ENCODE measurements at places on chromosomes 1 and 21.

GRCh38 chr1:203682473-203683383 lies 56.1 kb downstream of the ATP2B4 start:
- no peak for DNase-seq

DNA sequence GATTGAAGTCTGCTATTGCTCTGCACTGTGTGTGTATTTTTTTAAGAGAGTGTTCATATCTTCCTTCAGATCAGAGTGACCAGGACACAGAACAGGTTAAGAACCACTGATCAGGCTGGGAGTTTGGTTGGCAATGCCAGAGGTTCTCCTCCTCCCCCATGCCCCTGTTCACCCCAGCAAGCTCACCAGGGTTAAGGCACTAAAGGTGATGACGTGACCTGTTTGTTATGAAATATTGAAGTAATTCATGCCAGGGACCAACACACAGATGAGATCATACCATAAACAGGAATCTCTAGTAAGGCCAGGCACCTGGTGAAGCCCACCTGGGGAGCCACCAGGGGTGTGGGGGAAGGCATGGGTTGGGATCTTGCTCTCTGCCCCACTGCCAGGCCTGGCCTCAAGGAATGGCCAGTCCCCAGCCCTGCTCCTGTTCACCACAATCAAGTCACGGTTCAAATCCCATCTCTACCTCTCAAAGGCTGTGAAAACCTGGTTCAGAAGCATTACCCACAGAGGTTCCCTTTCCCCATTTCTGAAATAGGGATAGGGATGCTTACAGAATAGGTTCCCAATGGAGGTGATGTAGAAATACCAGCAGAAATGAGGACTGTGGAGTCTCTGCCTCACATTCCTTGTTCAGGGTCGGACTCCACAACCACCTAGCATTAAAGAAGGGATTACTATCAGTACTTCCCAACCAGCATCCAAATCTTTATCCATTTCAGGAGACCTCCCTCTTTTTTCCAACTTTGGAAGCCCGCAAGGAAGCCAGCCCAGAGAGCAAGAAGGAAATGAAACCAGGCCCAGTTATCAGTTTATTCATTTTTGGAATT lies 2.4 kb downstream of the ID3 start:
- DNase-seq: no peak

DNA sequence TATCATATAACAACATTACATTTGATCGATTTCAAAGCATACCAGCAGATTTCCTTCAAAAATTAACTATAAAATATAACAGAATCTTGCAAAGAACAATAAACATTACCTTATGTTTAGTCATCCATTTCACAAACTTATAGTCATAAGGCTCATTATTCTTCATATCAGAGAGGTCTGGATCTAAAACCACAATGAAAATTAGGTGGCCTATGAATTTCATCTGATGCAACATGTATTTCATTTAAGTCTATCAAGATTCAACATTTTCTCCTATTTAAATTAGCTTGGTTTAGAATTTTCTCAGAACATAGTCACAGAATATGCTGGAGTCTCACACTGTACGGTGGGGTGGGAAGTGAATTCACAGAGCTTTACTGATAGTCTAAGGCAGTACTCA lies 49.2 kb downstream of the KYAT3 start:
- no peak for DNase-seq

- DNase-seq: peak; percentile 51
These were observed 151.2 kb downstream of the DMRTA2 start for GRCh38 chr1:50271968-50272578.

DNA sequence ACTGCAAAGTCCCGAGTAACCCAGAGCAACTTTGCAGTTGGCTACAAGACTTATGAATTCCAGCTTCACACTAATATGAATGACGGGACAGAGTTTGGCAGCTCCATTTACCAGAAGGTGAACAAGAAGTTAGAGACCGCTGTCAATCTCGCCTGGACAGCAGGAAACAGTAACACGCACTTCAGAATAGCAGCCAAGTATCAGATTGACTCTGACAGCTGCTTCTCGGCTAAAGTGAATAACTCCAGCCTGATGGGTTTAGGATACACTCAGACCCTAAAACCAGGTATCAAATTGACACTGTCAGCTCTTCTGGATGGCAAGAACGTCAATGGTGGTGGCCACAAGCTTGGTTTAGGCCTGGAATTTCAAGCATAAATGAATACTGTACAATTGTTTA lies 66.8 kb downstream of the ACBD6 start:
- no peak for DNase-seq

GRCh38 chr1:1826356-1827088 lies 48.3 kb upstream of the NADK start:
- DNase-seq: no peak

GRCh38 chr1:108706643-108707042 lies 6.1 kb upstream of the FNDC7 start:
- DNase-seq: no peak

DNA sequence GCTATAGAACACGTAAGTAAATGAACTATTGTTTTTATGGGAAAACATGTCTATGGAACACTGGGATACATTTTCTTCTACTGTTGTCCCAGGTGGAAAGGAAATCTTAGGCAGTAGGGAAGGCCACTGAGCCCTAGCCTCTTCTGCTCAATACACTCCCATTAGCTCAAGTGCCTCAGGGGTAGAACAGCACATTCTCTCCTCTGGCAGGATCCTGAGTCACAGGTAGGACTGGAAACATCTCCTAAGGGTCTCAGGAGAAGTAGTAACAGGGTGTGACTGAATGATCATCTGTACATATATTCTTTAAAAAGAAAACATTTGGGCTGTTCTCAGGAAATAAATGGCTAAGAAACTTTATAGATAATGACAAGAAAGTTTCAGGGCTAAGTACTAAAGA lies 175.6 kb upstream of the ESRRG start:
- DNase-seq: no peak

GRCh38 chr1:194929357-194929756 lies 1678.9 kb downstream of the KCNT2 start:
- DNase-seq: no peak

GRCh38 chr1:157595356-157595755 lies 2.5 kb downstream of the FCRL4 start:
- no peak for DNase-seq

GRCh38 chr1:205466595-205467220 lies 10.9 kb upstream of the BLACAT1 start:
- no peak for DNase-seq

DNA sequence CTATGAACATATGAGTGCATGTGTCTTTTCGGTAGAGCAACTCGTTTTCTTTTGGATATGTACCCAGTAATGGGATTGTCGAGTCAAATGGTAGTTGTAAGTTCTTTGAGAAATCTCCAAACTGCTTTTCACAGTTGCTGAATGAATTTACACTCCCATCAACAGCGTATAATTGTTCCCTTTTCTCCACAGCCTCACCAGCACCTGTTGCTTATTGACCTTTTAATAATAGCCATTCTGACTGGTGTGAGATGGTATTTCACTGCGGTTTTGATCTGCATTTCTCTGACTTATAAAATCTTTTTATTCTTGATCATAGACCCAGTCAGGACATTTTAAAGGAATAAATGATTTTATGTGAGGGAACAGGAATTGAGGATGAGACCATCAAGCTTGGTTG lies 165.0 kb upstream of the KCTD3 start:
- DNase-seq: no peak

DNA sequence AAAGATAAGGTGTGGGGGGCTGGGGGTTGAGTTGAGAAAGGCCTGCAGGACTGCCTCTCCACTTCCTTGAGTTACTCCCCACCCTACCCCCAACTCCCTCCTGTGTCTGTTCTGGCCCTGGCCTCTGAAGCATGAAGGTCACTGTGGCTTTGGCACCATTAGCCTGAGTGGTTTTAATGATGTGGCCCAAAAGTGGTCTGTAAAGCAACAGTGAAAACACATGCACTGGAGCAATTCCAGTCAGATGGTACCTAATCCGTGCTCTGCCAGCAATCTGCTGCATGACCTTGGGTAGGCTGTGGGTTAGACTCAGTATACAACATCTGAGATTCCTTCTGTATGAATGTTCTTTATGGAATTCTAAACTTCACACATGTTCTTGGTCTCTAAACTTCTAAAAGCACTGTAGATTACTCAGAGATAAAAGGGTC lies 86.5 kb upstream of the ATP1A1 start:
- DNase-seq: peak; percentile 14

DNA sequence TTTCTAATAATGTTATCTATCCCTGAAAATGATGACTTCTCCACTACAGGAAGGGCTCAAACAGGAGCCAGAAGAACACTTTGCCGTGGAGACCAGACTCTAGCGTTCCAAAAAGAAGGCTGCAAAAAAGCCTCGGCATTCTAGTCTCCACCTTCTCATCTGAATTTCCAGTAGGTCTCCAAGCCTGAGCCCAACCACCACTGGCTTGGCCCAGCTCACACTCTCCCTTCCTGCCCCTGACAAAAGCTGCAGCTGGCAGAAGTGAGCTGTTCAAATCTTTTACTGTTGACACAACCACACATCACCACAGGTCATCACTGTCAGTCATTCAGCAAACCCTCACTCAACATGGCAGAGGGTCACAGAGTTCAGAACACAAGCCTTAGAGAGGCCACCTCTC lies 69.3 kb downstream of the CAMK2N1 start:
- DNase-seq: no peak

GRCh38 chr1:211337430-211338223 lies 11.0 kb downstream of the TRAF5 start:
- DNase-seq: no peak

Measured in astrocyte of the hippocampus (primary cell).